ENCODE measurements at places on chromosomes 2 and 18. TPM values are rescaled to one million over a fixed set of nuclear protein-coding genes. Genes with fewer than 3 reads are reported as not detected.

LINC00305 gene
- total RNA-seq: not detected

CACNB4 gene
- total RNA-seq: not detected

UGT1A9 gene
- not detected for total RNA-seq

PSMA8 gene
- not detected for total RNA-seq

ALPG gene
- not detected for total RNA-seq

IL37 gene
- total RNA-seq: not detected

C2orf80 gene
- total RNA-seq: not detected

CASP10 gene
- 1.2 TPM for total RNA-seq

FAM124B gene
- not detected for total RNA-seq

- no peak for DNase-seq
- H3K36me3 ChIP-seq: no peaks in the 10 kb centered on the region
- no peaks in the 10 kb centered on the region for H3K4me1 ChIP-seq
- H3K4me3 ChIP-seq: no peak overlapping the region
Measured at GRCh38 chr18:36419900-36420531, 122.5 kb downstream of the FHOD3 start.

GRCh38 chr2:28557389-28558131, 61.7 kb downstream of the PLB1 start:
- H3K4me3 ChIP-seq: no peak overlapping the region
- no peaks in the 10 kb centered on the region for H3K36me3 ChIP-seq

GRCh38 chr18:45962461-45962860, 4.7 kb downstream of the EPG5 start:
- H3K4me1 ChIP-seq: no peaks in the 10 kb centered on the region
- no peak overlapping the region for H3K27ac ChIP-seq
- no peaks in the 10 kb centered on the region for H3K27me3 ChIP-seq

- H3K4me3 ChIP-seq: no peak overlapping the region
- no peak for DNase-seq
- peaks cover 15% of the 10 kb centered on the region for H3K27me3 ChIP-seq
- H3K4me1 ChIP-seq: no peaks in the 10 kb centered on the region
- H3K36me3 ChIP-seq: no peaks in the 10 kb centered on the region
Measured at GRCh38 chr18:11873670-11874340, 22.6 kb downstream of the CHMP1B start.

- no peak for DNase-seq
- H3K27ac ChIP-seq: no peak overlapping the region
- H3K4me1 ChIP-seq: no peaks in the 10 kb centered on the region
- H3K36me3 ChIP-seq: no peaks in the 10 kb centered on the region
- no peaks in the 10 kb centered on the region for H3K27me3 ChIP-seq
Measured at GRCh38 chr2:235453605-235454151, 40.2 kb upstream of the AGAP1 start.

DNA sequence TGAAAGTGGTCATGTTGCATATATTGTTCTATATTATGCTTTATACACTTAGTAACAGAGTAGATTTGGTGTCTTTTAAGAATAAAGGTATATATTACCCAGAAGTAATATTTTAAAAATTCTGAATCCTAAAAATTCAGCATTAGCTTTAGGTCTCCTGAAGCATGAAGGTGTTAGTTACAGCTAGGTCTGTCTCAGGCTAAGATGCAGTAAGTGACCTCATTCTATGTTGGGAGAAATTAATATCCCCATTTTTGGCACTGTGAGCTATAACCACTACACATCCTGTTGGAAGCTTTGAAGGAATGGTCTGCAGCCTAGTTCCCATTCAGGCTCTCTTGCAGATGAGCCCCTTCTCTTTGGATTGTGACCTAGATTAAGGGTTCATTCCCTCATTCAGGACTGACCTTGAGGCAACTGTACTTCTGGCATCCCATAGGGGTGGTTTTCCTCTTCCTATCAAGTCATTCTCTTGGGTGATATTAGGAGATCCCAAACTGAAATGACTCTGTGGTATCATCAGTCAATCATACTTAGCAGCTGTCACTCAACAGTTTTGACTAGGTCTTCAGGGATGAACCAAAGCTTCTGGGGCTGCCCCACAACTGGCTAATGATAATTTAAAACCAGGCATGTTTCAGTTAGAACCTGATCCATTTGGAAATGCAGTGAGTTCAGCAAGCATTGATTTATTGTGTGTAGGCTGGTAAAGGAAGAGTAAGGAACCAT, 117.7 kb downstream of the GPD2 start:
- H3K4me1 ChIP-seq: no peaks in the 10 kb centered on the region
- H3K27ac ChIP-seq: no peak overlapping the region
- no peak overlapping the region for H3K4me3 ChIP-seq
- H3K27me3 ChIP-seq: no peaks in the 10 kb centered on the region

GRCh38 chr2:24456599-24457556, 34.2 kb upstream of the NCOA1 start:
- peak; percentile 46 for DNase-seq
- H3K36me3 ChIP-seq: no peaks in the 10 kb centered on the region
- H3K4me3 ChIP-seq: no peak overlapping the region
- no peaks in the 10 kb centered on the region for H3K27me3 ChIP-seq
- H3K4me1 ChIP-seq: peaks cover 22% of the 10 kb centered on the region

- no peak overlapping the region for H3K27ac ChIP-seq
- H3K27me3 ChIP-seq: no peaks in the 10 kb centered on the region
- H3K4me3 ChIP-seq: no peak overlapping the region
Measured at GRCh38 chr2:85727798-85728197, 26.0 kb upstream of the ATOH8 start.

DNA sequence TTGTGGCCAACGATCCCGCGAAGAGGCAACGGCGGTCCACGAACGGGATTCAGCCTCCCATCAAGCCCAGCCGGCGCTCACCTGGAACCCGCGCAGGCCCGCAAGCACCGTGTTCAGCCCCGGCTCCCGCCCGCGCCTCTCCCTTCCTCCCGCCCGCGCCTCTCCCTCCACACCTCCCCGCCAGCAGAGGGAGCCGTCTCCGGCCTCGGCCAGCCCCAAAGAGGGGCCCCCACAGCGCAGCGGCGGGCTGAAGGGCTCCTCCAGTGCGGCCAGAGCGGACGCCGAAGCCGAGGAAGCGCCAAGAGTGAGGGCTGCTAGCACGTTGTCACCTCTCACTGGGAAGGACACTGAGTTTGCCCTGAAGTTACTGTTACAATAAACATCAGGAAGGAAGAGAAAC, 55.3 kb upstream of the LAPTM4A start:
- H3K4me1 ChIP-seq: peaks cover 12% of the 10 kb centered on the region
- no peak for DNase-seq

DNA sequence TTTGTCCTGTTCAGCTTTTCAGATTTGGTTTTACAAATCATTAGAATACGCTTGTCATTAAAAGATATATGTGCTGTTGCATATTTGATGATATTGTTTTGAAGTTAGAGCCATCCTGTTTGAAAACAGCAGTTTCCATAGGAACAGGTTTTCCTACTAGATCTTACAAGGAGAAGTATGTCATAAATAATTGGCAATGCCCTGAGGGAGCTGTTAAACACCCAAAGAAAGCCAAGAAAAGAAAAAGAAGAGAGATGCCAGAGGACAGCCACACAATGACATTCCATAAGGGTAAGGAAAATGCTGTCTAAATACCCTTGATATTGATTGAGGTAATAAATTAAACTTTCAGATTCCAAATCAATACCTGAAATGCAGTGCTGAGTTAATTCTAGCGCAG, 392.2 kb upstream of the CRIM1 start:
- H3K4me3 ChIP-seq: no peak overlapping the region
- H3K27ac ChIP-seq: no peak overlapping the region
- H3K4me1 ChIP-seq: peaks cover 11% of the 10 kb centered on the region
- H3K36me3 ChIP-seq: no peaks in the 10 kb centered on the region

DNA sequence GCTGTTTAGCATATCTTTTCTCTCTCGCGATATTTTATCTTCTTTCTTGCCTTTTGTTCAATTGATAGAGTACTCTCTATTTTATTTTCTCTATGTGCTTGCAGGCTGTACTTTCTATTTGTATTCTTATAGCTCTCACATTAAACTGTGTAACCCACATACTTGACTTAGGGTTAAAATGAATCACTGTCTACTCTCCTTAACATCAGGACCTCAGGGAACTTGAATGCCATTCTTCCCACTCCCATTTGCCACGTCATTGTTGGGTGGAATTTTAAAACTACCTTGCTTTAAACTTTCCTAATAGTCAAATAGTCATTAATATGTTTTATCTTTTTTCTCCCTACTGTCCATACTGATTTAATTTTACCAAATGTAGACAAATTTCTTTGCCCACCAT, 269.7 kb downstream of the ALPK2 start:
- no peak overlapping the region for H3K4me3 ChIP-seq
- no peaks in the 10 kb centered on the region for H3K27me3 ChIP-seq
- peaks cover 21% of the 10 kb centered on the region for H3K4me1 ChIP-seq
- H3K27ac ChIP-seq: no peak overlapping the region
- no peaks in the 10 kb centered on the region for H3K36me3 ChIP-seq

DNA sequence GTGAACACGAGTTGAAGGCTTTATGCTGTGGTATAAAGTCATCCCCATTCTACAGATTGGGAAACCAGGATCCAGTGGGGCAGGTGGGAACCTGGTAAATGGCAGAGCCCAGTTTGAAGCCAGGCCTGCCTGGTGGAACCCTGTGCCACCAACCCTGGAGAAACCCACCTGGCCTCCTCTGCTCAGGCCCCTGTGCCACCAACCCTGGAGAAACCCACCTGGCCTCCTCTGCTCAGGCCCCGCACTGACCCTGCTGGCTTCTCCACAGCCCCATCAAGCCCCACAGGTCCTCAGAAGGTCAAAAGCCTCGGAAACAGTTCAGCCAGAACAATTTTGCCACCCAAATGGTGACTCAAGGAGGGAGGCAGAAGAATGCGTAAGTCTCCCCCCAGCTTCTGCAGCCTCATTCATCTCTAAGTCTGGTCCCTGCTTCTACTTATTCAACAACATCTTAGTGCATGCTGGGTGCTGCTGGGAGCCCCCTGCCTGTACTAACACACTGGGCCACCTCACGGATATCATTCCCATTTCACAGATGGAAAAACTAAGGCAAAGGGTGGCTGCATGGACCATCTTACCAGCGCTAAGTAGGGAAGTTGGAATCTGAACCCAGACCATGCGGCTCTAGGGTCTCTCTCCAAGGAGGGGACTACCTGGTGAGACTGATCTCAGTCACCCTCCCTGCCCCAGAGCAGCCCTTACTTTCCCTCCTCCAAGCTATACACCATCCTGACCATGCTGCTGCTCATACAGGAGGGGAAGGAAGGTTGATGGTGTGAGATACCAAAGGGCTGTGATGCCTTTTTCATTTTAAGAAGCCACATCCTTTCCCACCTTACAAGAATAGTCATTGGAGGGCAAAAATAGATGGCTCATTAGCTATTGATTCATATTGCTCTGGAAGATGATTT, 93.7 kb upstream of the ID2 start:
- no peaks in the 10 kb centered on the region for H3K27me3 ChIP-seq
- H3K4me3 ChIP-seq: no peak overlapping the region
- no peak overlapping the region for H3K27ac ChIP-seq
- peaks cover 14% of the 10 kb centered on the region for H3K4me1 ChIP-seq
- no peaks in the 10 kb centered on the region for H3K36me3 ChIP-seq

DNA sequence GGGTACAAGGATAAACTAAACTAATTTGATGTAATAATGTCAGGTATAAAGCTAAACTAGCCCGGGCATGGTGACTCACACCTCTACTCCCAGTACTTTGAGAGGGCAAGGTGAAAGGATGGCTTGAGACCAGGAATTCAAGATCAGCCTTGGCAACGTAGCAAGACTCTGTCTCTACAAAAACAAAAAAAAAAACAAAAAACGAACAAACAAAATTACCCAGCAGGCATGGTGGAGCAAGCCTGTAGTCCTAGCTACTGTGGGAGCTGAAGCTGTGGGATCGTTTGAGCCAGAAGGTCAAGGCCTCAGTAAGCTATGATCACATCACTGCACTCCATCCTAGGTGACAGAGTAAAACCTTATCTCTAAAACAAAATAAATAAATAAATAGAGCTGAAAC, 131.8 kb upstream of the KYNU start:
- no peaks in the 10 kb centered on the region for H3K27me3 ChIP-seq
- no peaks in the 10 kb centered on the region for H3K4me1 ChIP-seq
- no peaks in the 10 kb centered on the region for H3K36me3 ChIP-seq

All from A673 (cell line).